Activated CD4-positive, alpha-beta T cell treated with anti-CD3 and anti-CD28 coated beads, Interleukin-2, Interleukin-6, amounts not matched to agents 100 ng/mL and 50 ng/mL, durations not matched to agents 16 hours and 8 hours (primary cell): ENCODE measurements at places on chromosomes 5 and 9.

GRCh38 chr5:116402235-116402634 is 172.4 kb downstream of the SEMA6A start:
- no peak for DNase-seq

GRCh38 chr5:61999371-61999770 is 306.6 kb upstream of the KIF2A start:
- DNase-seq = no peak

DNA sequence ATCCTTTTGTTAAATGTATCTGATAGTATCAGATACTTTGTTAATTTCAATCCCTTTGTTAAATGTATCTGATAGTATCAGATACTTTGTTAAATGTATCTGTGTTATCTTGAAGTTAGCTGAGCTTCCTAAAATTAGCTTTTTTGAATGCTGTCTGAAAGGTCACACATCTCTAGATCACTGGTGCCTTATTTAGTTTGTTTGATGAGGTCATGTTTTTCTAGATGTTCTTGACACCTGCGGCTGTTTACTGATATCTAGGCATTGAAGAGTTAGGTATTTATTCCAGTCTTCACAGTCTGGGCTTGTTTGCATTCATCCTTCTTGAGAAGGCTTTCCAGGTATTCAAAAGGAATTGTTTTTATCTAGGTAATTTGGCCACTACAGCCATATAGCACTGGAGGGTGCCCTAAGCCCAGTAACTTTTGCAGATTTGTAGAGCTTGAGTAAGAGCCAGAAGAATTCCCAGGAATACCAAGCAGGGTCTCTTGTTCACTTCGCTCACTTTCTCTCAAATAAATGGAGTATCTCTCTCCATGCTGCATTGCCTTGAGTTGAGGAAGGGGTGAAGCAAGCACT is 435.4 kb upstream of the GRAMD2B start:
- no peak for DNase-seq

GRCh38 chr5:179258922-179259730 is 86.1 kb downstream of the ADAMTS2 start:
- no peak for DNase-seq

DNA sequence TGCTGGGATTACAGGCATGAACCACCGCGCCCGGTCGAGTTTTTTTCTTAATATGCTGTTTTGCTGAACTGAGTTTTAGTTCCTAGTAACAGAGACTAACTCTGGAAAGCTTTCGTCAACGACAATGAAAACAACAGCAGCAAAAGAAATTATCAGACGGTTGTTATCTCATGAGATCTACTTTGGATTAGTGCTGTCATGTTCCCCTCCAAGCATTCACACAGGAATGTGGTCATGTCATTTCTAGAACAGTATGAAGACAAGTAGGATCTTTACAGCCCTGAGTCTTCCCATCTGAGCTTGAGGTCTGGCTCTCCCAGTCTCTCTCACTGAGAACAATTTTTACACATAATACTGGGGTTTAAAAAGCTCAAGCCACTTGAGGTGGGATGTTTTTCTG is 4.0 kb upstream of the ANKRD33B start:
- DNase-seq = no peak

- DNase-seq = no peak
Measured at GRCh38 chr5:155128786-155129512, 115.4 kb downstream of the KIF4B start.

GRCh38 chr5:1537603-1538154 is 13.9 kb upstream of the LPCAT1 start:
- no peak for DNase-seq

DNA sequence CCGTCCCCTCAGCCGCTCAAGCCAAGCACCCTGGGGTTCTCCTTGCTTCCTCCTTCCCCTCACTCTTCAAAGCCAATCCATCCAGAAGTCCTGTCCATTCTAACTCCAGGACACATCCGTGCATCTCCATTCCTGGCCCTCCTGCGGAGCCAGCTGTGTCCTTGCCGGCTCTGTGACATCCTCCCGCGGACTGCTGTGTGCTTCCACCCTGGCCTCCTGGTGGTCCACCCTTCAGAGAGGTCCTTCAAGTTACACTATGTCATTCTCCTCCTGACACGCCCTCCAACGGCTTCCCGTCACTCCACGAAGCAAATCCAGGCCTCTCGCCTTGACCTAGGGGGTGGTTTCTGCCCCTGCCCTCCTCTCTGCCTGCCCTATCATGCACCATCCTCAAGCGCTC is 13.0 kb upstream of the SCGB3A1 start:
- no peak for DNase-seq

DNA sequence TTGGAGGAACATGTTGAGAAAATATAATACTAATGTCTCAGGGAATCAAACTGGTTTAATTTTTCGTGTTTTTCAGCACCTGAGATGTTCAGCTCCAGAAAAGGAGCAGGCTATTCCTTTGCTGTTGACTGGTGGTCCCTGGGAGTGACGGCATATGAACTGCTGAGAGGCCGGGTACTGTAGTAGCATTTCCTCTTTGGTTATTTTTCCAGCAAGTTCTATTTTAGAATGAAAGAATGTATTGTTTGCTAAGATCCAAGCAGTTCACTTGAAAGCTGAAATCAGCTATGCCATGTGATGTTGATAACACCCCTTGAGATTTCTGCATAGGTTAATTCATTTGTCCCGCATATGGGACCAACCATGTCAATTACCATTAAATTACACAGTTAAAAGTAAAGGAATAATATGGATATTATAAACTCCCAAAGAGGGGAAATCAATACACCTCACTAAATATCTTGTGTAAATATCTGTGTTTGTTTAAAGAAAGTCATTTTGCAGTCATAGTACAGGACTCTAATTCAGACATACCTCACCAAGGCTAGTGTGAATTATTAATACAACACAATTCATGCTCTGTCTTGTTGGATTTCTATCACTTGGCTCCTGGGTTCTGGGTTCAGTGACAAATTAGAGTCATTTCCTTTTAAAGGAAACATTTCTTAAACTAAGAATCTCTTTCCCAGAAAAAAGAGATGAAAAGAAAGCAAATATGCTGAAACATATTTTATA is 126.8 kb downstream of the STK32A start:
- no peak for DNase-seq

DNA sequence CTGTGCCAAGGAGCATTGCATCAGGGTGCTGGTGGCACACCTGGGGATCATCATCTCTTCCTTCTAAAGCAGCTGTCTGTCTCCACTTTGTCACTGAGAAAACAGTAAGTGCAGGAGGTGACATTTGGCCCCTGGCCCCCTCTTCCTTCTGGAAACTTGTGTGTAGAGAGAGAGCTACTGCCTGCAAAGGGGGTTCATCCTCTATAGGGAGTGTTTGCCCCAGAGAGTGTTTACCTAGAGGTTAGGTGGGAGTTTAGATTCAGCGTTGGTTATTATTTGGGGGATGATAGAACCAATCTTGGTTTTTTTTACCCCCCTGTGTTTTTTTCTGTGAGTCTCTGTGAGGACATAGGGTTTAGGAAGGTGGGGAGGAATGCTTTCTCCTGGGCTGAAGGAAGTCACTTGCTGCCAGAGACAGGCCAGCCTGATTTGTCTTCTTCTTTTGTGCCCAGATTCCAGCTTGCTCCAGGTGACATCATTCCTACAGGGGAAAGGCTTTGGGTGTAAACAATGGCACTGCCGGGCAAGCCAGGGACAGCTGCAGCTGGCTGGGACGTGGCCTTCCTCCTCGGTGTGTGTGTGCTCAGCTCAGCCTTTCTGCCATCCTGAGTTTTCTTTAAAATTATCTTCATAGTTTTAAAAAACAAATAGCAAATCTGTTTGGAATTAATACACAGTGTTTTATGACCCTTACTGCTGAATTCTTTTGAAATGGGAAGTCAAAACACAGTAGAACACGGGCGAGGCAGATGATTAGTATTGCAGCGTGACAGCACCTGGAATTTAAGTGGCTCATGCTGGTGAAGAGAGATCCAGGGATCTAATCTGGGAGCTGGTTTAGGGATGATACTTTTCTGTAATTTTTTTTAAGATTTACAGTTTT is 24.5 kb downstream of the PRRC2B start:
- no peak for DNase-seq

- no peak for DNase-seq
Measured at GRCh38 chr5:14781106-14781505, 90.5 kb downstream of the ANKH start.

GRCh38 chr9:89878003-89878411 is 273.2 kb downstream of the GADD45G start:
- DNase-seq = no peak

- no peak for DNase-seq
Measured at GRCh38 chr9:125233678-125234077, 7.5 kb downstream of the HSPA5 start.

DNA sequence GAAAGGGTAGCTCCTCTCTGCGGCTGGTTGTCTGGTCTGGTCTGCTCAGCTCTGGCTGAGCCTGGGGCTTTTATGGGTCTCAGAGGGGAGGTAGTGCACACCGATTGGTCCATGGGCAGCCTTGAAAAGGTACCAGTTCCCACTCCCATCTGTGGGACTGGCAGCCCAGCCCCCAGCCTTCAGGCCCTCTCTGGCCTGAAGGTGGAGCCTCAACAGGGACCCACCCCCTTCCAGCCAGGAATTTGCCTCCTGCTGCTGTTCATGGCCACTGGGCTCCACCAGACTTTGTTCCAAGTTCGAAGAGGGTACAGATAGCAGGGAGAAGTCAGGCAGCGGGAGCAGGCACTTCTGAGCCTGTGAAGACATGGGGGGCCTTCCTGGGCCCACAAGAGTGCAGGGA is 165.3 kb upstream of the SLC27A6 start:
- no peak for DNase-seq

- no peak for DNase-seq
Measured at GRCh38 chr9:70795841-70796240, 325.6 kb downstream of the TRPM3 start.

- DNase-seq = no peak
Measured at GRCh38 chr5:93998951-93999455, 257.6 kb upstream of the POU5F2 start.

GRCh38 chr9:79154806-79155205 is 417.0 kb upstream of the TLE4 start:
- no peak for DNase-seq

GRCh38 chr5:9105851-9106250 is 440.0 kb downstream of the SEMA5A start:
- no peak for DNase-seq

DNA sequence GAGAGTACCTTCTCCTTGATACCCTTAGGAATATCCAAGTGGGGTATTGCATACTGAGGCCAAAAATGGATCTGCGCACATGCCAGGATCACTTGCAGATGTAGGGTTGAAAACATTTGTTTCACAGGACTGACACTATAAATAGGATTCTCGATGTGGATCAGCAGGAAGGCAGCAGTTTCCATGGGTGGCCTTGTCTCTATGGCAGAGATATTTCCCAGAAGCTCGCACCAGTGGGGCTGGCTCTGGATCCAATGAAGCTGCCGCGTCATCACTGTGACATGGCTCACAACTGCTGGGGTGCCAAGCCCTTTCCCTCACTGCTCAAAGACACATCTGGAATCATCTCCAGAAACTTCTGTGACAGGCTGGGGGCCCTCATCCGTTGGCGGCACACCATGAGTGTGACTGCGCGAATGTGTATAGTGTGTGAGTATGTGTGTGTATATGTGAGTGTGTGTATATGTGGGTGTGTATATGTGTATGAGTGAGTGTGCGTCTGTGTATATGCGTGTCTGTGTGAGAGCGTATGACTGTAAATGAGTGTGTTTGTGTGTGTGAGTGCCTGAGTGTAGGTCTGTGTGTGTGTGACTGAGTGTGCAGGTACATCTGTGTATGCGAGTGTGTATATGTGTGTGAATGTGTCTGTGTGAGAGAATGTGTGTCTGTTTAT is 182.5 kb downstream of the GAS1 start:
- DNase-seq = no peak

- no peak for DNase-seq
Measured at GRCh38 chr9:20197976-20198685, 409.3 kb upstream of the SLC24A2 start.

GRCh38 chr9:18847576-18848275 is 185.3 kb downstream of the SAXO1 start:
- DNase-seq = no peak

DNA sequence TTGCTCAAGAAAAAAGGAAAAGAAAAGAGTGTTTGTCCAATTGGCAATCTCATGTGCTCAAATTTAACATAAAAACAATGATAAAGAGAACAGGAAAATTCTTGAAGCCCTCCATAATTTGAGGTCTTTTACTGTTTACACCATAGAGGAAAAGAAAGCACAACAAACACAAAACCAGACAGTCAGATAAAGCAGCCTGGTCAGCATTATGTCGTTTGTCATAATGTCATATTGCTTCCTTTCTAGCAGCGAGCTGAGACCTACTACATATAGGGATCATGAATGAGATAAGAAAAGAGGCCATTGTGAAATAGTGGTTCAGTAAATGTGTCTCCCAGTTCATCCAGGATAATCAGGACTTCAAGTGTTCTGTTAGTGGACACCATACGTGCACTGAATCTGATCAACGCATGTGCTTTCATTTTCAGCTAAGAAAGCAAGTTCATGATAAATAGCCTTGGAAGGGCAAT is 64.7 kb upstream of the SELENOP start:
- no peak for DNase-seq

- no peak for DNase-seq
Measured at GRCh38 chr9:127022913-127023660, 99.3 kb downstream of the ANGPTL2 start.
